KBM-7 (cell line): ENCODE measurements at places on chromosomes 3 and 15.

DNA sequence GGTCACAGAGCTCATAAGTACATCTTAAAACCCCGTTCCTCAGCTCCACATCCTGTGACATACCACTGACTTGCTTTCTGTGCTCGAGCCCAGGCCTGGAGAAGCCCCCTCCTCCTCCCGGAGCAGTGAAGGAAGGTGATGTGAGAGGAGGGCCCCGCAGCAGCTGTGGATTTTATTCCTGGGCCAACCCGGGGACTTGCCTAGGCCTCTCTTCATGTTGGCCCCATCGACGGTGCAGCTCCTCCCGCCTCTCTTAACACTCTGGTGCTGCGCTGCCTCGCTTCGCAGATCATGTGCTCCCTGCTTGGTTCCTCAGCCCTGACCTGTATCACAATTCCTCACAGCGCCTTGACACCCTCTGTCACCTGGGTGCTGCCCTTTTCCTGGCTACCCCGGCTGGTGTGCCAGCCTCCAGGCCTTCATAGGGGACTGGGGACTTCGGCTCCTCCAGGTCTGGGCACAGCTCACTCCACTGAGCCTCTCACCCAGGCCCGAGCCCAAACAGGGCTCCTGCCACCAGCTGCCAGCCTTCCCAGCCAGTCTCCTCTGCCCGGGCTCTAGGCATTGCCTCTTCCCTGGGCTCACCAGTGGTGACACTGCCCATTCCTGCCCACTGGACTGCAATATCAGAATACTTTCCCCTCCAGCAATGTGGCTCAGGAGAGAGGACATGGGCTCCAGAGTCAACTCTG, 21.5 kb downstream of the MAGEF1 start:
- DNase-seq = no peak

DNA sequence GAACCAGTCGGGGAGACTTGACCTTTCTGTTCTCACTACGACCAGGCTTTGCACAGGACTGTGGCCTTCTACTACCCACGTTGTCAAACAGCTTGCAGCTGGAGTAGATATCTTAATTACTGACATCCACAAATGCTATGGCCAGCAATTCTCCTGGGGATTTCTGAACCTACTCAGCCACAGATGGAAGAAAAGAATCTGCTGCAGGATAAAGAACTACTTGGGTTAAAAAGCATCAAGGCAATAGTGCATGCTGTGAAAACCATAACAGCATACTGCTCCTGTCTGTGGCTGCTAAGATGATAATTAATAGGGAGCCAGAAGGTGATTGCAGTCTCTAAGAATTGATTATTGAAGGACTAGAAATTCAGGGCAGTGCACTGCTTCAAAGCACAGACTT, 859.2 kb upstream of the SEMA6D start:
- no peak for DNase-seq

GRCh38 chr15:54014067-54014655, 35.9 kb downstream of the UNC13C start:
- DNase-seq = no peak

DNA sequence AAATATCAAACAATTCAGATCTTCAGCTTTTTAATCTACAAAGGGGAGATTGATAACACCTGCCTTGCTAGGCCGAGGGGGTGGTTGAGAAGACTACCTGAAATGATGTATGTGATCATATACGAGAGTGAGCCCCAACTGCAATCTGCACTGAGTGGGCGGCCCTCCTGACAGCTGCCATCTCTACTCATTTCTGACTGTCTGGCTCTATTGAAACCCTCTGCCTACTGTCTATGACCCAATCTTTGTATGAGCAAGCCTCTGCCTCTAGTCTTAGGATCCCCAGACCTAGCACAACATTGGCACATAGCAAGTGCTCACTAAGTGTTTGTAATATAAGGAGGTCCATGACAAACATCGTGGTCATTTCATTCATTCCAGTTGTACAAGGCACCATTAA, 144.4 kb upstream of the NR2F2 start:
- no peak for DNase-seq

GRCh38 chr15:71747128-71748083, 62.9 kb upstream of the NR2E3 start:
- no peak for DNase-seq

GRCh38 chr15:55758580-55758986, 15.6 kb upstream of the PRTG start:
- no peak for DNase-seq
